A549 treated with AZD2906 at 1 μM for 4 hours (cell line): ENCODE measurements at places on chromosomes 16 and 17. TPM values are rescaled to one million over a fixed set of nuclear protein-coding genes. Genes with fewer than 3 reads are reported as not detected.

Gene CCL18
- total RNA-seq = not detected in 5 replicates

Gene RNF222
- not detected in 5 replicates for total RNA-seq

Gene CCL16
- total RNA-seq = not detected in 5 replicates

Gene AURKB
- 140 to 157 TPM (median 146 TPM) in 5 replicates for total RNA-seq

Gene C16orf92
- total RNA-seq = not detected in 5 replicates

Gene ABHD15
- 23.2 to 27.4 TPM (median 26.0 TPM) in 5 replicates for total RNA-seq

Gene ADAP2
- total RNA-seq = 2.2 to 5.9 TPM (median 2.6 TPM) in 5 replicates
